Muscle of leg (tissue), 16 donors: ENCODE measurements at places on chromosomes 1 and 21. TPM values are rescaled to one million over a fixed set of nuclear protein-coding genes. Genes with fewer than 3 reads are reported as not detected.

The LRRC38 gene
- 11.9 TPM for total RNA-seq

The LORICRIN gene
- not detected for total RNA-seq

The LAPTM5 gene
- 5.6 TPM for total RNA-seq

The CRB1 gene
- 0.44 TPM for total RNA-seq

The ZFP69B gene
- total RNA-seq = 3.5 TPM

The HSPA6 gene
- 0.49 TPM for total RNA-seq

The PLA2G2D gene
- not detected for total RNA-seq

The ARHGAP30 gene
- total RNA-seq = 1.3 TPM

The SIPA1L2 gene
- 24.6 TPM for total RNA-seq

The ADORA3 gene
- 0.58 TPM for total RNA-seq

The MRPL24 gene
- 65.0 TPM for total RNA-seq

The LMOD1 gene
- 48.3 TPM for total RNA-seq

The GLMN gene
- total RNA-seq = 13.0 TPM

The C1orf87 gene
- total RNA-seq = 0.71 TPM
